ENCODE measurements at places on chromosomes 2 and 18. TPM values are rescaled to one million over a fixed set of nuclear protein-coding genes. Genes with fewer than 3 reads are reported as not detected.

Gene SIGLEC15
- total RNA-seq = under 0.01 TPM

GRCh38 chr18:34342960-34343359, 118.2 kb upstream of the NOL4 start:
- DNase-seq = no peak

- peak; percentile 36 for DNase-seq
Observed at GRCh38 chr2:101440127-101440738, 34.7 kb downstream of the RFX8 start.

DNA sequence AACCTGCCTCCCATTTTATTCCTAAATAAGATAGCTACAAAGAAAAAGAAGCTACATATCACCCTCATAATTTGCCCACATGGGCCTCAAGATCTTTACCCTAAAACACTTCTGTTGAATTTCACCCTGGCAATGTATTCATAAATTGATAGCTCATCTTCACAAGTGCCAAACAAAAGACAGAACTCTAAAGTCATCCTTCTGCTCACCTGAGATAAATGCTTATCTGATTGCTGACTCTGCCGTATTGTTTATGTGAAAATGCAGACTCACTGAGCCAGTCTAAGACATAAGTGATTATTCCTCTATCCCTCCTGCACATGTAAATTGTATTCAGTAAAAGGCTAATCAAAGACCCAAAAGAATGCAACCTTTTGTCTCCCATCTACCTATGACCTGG, 2.0 kb downstream of the RDH14 start:
- no peak for DNase-seq

DNA sequence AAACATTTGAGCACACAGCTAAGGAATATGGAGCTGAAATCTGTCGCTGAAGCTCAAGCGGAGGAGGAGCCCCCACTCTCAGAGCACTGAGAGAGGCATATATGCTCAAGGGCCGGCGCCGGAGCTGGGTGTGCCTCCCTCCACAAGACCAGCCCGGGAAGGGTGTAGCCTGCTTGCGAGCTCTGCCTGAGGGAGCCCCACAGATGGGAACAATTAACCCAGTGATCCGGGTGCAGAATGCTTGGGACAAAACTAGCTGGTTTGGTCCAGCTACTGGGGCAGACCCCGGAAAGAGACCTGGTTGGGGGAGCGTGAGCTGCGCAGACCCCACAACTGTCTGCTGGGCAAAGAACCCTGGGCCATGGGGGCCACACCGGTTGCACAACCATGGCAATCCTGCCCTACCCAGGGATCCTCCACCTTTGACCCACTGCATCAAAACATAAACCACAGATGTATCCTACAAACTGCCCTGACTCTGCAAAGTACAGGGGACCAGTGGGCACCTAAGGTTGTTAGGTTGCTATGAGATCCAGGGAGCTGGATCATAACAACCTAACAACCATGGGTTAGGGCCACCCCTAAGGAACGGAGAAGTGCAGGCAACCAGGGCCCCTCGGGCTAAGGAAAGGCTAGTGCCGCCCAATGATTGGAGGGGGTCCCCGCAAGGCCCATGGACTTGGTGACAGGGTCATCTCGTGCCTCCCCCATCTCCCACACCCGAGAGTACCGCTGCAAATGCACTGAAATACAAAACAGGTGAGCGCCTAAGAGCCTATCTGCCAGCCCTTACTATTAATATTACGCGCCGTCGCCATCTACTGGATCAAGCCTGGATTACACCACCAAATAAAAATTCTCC, 53.4 kb upstream of the SCN1A start:
- peak; percentile 49 for DNase-seq

Gene STRN
- total RNA-seq = 19.0 TPM

Gene TWSG1
- 33.6 TPM for total RNA-seq

Gene G6PC2
- not detected for total RNA-seq

- DNase-seq = no peak
Observed at GRCh38 chr18:22340331-22340730, 77.4 kb downstream of the CTAGE1 start.

DNA sequence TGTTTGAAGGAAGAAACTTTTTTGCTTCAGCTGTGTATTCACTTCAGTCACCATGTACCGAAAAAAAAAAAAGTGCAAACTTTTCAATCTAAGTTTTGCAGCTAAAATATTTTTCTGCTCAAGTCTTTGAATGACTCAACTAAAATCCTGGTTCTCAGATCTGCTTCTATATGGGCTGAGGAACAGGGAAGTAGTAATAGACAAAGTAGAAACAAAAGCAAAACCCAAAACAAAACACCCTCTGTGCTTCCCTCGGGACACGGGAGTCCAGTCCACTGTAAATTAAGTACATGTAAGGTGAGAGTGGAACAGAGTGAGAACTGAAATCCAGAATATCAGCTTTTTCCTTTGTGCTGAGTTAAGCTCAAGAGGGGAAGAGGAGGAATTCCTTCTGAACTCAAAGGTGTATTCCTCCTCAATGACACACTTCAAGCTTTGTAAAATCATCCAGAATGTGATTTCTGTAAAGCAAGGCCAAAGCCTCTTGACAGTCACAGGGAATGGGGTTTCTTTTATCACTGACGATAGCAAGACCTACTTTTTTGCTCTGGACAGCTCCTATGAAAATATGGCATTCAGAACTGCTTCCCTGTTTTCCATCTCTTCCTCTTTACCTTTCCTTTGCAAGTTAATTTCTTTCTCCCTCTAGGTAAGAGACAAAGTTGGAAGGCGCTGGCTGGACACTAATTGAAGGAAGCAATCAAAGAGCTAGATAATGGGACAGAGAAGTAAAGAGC, 433.5 kb upstream of the MMADHC start:
- DNase-seq = no peak

- DNase-seq = no peak
Observed at GRCh38 chr2:195471163-195471562, 185.9 kb upstream of the SLC39A10 start.

Gene LRRC30
- not detected for total RNA-seq

GRCh38 chr2:195447323-195447975, 209.6 kb upstream of the SLC39A10 start:
- DNase-seq = no peak

Gene CDH2
- 1.8 TPM for total RNA-seq

- DNase-seq = no peak
Observed at GRCh38 chr18:51425475-51425874, 228.0 kb upstream of the MEX3C start.

GRCh38 chr2:169137924-169138323, 68.6 kb downstream of the DHRS9 start:
- no peak for DNase-seq

Gene TACR1
- not detected for total RNA-seq

DNA sequence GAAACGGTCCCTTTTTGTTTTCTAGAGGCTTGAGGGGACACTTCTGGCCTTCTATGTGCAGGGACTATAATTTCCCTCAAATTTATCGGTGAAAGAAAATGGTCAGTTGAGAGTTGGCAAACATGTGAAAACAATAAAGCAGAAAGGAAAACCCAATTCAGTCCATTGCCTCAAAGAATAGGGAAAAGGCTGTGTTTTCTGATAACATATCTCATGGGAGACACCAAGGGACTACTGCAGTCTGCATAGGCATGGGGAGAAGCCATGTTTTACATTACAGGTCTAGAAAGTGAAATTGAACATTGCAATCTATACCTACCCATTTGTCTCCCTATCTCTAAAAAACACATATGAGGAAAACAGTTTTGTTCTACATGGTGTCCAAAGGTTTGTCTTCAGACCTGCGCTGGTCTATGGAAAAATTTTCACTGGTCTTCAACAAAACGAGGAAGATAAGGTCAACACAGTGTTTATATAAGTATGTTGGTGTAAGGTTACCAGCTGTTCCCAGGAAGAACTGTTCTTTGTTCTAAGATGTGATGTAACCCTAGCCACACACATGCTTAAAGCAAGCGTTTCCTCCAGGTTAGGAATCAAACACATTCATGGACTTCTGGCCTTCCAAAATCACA, 179.7 kb downstream of the MREG start:
- DNase-seq = peak; percentile 95

GRCh38 chr2:149002891-149003740, 35.4 kb upstream of the LYPD6B start:
- no peak for DNase-seq

DNA sequence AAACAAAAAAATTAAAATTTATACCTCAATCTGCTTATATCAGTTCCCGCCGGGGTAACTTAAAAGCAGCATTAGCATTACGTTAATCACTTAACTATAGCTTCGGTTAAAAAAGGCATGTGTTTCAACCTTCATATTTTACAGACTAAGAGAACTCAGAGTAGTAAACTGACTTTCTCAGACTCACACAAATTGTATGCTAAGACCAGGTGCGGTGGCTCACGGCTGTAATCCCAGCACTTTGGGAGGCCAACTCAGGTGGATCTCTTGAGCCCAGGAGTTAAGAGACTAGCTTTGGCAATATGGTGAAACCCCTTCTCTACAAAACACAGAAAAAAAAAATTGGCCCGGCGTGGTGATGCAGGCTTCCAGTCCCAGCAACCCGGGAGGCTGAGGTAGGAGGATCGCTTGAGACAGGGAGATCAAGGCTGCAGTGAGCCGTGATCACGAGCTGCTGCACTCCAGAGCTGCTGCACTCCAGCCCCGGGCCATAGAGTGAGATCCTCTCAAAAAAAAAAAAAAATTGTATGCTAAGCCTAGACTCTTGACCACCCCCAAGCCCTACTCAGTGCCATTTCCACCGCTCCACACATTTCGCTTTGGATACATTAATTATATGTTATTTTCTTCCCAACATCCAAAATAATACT, 2.4 kb downstream of the HNRNPLL start:
- DNase-seq = no peak

DNA sequence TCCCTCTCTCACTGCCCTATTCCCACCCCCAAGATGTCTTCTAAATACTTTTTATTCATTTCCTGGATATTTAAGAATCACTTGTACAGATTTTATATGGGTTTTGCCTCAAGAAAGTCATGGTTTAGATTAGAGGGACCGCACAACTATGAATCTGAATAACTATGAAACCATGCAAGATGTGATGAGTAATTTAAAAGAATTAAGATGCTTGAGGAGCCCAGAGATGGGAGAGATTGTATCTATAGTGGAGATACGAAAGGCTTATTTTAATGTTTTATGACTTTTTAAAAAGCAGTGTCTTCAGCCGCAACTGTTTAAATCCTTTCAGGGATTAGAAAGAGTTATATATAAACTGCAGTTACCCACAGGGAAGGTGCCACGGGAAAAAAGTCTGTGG, 324.1 kb downstream of the LPIN1 start:
- no peak for DNase-seq

DNA sequence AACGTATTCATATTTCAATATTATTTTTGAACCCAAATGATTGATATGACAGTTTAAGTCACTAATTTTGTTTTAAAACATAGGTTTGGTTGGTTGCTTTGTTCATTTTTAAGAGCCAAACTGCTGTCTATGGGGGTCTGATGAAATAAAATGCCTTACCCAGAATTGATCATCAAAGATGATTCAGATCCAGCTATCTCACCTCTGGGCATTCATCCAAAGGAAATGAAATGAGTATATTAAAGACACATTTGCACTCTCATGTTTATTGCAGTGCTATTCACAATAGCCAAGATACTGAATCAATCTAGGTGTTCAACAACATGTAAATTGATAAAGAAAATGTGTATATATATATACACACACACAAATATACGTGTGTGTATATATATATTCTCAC, 326.9 kb upstream of the GULP1 start:
- no peak for DNase-seq

GRCh38 chr18:48142994-48143393, 212.5 kb upstream of the SMAD2 start:
- DNase-seq = no peak

DNA sequence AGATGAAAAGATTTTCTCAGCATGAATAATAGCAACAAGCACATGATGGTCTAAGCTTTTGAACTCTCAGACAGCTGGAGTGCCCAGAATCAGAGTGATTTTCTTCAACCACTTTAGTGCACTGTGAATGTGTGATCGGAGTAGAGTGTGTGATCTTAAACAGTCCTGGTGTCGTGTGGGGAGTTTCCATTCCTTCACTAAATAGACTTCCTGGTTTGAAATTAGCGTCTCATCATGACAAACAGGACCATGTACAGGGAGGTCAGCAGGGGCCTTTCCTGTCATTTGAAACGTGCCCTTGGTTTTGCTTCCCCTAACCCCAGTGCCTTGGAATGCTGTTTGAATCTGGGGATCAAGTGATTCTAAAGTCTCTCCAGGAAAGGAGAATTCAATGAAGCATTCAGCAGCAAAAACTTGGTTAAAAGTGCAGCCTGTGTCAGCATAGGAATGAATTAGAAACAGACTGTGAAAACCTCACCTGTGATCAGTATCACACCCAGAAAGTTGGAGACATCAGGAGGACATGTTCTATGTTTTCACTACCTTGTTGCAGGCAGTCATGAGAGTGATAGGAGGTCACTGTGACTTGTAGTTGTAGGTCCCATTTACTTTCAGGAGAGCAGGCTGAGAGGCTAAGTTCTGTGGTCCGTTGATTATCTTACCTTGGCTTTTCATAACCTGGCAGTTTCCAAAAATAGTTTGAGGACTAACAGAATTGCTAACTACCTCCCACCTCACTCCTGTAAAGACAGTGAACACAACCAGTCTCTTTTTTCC, 400.3 kb downstream of the MTX2 start:
- DNase-seq = peak; percentile 60

Gene ICOS
- total RNA-seq = under 0.01 TPM

DNA sequence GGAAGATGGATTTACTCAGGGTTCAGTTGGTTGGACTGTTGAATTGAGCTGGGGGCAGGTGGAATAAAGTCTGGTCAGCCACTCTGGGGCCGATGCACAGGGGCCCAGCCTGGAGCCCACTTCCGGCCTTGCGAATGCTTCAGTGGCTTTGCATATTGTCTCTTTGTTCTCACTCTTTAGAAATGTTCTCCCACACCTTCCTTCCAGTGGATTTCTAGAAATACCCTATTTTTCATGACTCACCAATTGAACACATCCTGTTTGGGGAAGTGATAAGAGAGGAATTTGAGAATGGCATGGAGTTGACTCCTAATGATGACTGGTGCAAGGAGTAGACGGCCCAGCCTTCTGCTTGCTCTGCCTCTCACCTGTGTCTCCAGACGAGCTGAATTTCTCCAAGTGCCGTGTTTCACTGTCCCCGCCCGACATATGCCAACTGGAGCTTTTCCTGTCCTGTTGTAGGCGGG, 28.1 kb downstream of the ASAP2 start:
- peak; percentile 81 for DNase-seq

Measured in dermis microvascular lymphatic vessel endothelial cell (primary cell).